ENCODE measurements at places on chromosomes 6 and 20. TPM values are rescaled to one million over a fixed set of nuclear protein-coding genes. Genes with fewer than 3 reads are reported as not detected.

- H3K27ac ChIP-seq = no peak overlapping the region
- no peaks in the 10 kb centered on the region for H3K36me3 ChIP-seq
- DNase-seq = peak; percentile 88
- peaks cover 1% of the 10 kb centered on the region for H3K4me1 ChIP-seq
- H3K4me3 ChIP-seq = no peak overlapping the region
Measured at GRCh38 chr20:23340524-23340923, 10.1 kb upstream of the NXT1 start.

DNA sequence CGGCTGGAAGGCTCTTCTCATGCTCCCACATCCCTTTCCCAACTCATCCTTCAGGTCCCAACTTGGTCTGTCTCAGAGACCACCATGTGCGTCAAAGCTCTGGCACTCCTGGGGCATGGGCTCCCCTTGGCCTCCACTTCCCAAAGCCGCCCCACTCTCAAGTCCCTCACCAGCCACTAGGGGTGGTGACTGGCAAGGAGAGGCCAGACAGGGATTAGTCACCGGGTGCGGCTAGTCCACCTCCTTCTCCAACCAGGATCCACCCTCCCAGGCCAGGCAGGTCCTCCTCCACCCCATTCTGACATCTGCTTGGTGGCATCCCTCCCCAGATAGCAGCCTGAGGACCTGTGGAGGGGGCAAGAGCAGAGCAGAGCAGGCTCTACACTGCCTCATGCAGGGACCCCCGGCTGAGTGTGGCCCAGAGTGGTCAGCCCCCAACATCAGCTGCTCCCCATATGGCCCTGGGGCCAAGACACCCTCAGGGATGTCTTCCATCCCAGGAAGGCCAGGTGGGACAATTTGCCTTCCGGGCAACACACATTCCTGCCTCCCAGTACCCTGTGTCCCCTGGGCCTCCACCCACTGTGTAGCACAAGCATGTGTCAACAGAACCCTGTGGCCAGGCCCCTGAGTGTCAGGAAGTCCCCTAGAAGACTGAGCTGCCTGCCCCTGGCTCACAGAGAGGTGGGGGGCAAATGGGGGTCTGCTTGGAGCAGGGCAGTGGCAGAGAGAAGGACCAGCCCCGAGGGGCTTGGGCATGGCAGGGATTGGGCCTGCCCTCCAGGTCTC is 29.2 kb downstream of the YTHDF1 start:
- no peak for DNase-seq
- H3K27me3 ChIP-seq = peaks cover 10% of the 10 kb centered on the region
- H3K36me3 ChIP-seq = no peaks in the 10 kb centered on the region
- no peak overlapping the region for H3K4me3 ChIP-seq
- no peaks in the 10 kb centered on the region for H3K4me1 ChIP-seq
- H3K27ac ChIP-seq = no peak overlapping the region

GRCh38 chr6:99099243-99099642 is 151.5 kb upstream of the FBXL4 start:
- H3K4me3 ChIP-seq = no peak overlapping the region
- peaks cover 7% of the 10 kb centered on the region for H3K27me3 ChIP-seq
- H3K27ac ChIP-seq = no peak overlapping the region
- H3K36me3 ChIP-seq = no peaks in the 10 kb centered on the region

- H3K27me3 ChIP-seq = no peaks in the 10 kb centered on the region
- H3K27ac ChIP-seq = no peak overlapping the region
- H3K4me3 ChIP-seq = no peak overlapping the region
- H3K36me3 ChIP-seq = peaks cover 21% of the 10 kb centered on the region
Measured at GRCh38 chr20:49901588-49901987, 13.7 kb downstream of the SPATA2 start.

DNA sequence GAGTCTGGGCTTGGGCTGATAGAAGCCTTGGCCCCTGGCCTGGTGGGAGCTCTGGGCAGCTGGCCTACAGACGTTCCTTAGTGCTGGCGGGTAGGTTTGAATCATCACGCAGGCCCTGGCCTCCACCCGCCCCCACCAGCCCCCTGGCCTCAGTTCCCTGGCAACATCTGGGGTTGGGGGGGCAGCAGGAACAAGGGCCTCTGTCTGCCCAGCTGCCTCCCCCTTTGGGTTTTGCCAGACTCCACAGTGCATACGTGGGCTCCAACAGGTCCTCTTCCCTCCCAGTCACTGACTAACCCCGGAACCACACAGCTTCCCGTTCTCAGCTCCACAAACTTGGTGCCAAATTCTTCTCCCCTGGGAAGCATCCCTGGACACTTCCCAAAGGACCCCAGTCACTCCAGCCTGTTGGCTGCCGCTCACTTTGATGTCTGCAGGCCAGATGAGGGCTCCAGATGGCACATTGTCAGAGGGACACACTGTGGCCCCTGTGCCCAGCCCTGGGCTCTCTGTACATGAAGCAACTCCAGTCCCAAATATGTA is 957 bp upstream of the VEGFA start:
- peak overlapping the region; percentile 85 for H3K4me3 ChIP-seq
- no peak for DNase-seq
- peaks cover 7% of the 10 kb centered on the region for H3K27me3 ChIP-seq
- peak overlapping the region; percentile 78 for H3K27ac ChIP-seq

SLPI gene
- not detected for total RNA-seq

GRCh38 chr6:31831350-31832215 is 4.0 kb downstream of the HSPA1B start:
- peaks cover 9% of the 10 kb centered on the region for H3K36me3 ChIP-seq
- no peak overlapping the region for H3K27ac ChIP-seq
- H3K4me1 ChIP-seq = peaks cover 35% of the 10 kb centered on the region
- DNase-seq = no peak
- no peaks in the 10 kb centered on the region for H3K27me3 ChIP-seq

Measured in osteocyte (in vitro differentiated cells).